ENCODE measurements at places on chromosomes 3 and 15. TPM values are rescaled to one million over a fixed set of nuclear protein-coding genes. Genes with fewer than 3 reads are reported as not detected.

The LINGO1 gene
- polyA plus RNA-seq, result 0.08 TPM

The GP5 gene
- polyA plus RNA-seq, result 0.01 TPM

The GHSR gene
- polyA plus RNA-seq, result not detected

The SH2D7 gene
- not detected for polyA plus RNA-seq

The FBN1 gene
- polyA plus RNA-seq, result 6.4 TPM

The TMEM158 gene
- 5.6 TPM for polyA plus RNA-seq

The LTF gene
- polyA plus RNA-seq, result 2.3 TPM

The CCDC54 gene
- polyA plus RNA-seq, result not detected

The AMT gene
- 14.2 TPM for polyA plus RNA-seq

The CCK gene
- polyA plus RNA-seq, result 0.19 TPM

The GAP43 gene
- 0.08 TPM for polyA plus RNA-seq

The IL17RD gene
- polyA plus RNA-seq, result 0.69 TPM

The CFAP91 gene
- 0.45 TPM for polyA plus RNA-seq

The SERPINI2 gene
- polyA plus RNA-seq, result 0.71 TPM

Data from esophagus (tissue), 2 donors.